NCI-H1436 (cell line): ENCODE measurements at places on chromosomes 5 and 9.

- no peak for DNase-seq
Observed at GRCh38 chr5:96001262-96001661, 39.6 kb upstream of the ELL2 start.

DNA sequence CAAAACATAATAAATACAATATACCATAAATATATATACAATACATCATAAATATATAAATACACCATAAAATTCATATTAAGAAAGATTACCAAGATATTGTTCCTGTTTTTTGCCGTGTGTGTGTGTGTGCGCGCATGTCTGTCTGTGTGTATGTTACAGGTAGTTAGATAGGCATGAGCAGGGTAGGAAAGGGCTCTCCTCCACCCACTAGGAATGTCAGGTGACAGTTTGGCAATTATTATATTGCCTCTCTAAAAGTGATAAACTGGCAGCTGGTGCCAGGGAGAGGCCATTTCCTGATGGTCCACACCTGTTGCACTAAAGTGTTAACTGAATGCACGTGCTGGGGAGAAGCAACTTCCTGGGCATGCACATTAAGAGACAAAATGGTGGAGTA, 232.8 kb downstream of the ADAMTS6 start:
- no peak for DNase-seq

DNA sequence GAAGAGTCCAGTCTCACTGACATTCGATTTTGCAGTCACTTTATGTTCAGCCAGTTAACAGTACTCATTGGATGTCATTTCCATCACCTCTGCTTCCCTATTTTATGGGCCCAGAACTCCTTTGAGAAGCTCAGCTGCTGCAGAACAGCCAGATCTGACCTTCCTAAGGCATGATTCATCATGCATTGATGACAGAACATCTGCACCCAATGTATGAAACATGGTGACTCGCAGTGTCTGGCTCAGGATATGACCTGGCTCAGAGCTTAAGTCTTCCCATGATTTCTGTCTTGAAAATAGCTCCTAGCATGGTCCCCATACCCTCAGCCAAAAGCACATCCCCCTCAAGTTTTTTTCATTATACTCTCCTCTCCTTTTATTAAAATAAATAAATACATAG, 92.6 kb upstream of the TRIM32 start:
- DNase-seq = no peak

DNA sequence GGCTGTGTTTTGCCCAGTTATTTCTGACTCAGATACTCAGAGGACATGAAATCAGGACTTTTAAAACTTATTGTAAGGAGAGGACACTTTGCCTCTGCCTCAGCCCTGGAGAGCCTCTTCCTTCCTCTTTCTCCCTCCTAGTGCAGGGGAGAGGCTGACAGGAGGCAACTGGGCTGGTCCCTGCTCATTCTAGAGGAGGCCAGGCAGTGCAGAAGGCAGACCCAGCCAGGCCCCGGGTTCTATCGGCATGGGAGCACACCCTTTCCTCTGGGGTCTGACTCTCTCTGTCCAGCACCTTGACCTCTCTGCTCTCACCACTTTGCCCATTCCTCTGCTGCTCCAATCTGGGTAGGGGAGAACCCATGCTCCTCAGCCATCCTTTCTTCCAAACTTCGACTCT, 16.0 kb upstream of the SMIM32 start:
- no peak for DNase-seq

DNA sequence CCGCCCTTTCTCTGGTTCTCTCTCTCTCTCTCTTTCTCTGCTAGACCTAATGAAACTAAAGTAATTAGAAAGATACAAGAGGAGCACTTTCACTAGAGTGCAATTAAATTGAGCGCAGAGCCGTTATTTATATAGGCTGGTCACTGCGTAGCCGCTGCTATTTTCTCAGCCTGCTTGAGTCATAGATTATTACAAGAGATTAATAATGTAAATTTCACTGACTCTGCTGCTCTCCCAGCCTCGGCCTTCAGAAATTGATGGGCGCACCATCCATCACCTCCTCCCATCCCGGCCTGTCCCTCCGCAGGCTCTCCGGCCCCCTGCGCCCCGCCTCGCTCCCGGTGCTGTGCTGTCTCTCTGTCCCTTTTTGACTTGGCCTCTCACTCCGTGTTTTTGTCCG, 268.0 kb upstream of the MVB12B start:
- DNase-seq = no peak

DNA sequence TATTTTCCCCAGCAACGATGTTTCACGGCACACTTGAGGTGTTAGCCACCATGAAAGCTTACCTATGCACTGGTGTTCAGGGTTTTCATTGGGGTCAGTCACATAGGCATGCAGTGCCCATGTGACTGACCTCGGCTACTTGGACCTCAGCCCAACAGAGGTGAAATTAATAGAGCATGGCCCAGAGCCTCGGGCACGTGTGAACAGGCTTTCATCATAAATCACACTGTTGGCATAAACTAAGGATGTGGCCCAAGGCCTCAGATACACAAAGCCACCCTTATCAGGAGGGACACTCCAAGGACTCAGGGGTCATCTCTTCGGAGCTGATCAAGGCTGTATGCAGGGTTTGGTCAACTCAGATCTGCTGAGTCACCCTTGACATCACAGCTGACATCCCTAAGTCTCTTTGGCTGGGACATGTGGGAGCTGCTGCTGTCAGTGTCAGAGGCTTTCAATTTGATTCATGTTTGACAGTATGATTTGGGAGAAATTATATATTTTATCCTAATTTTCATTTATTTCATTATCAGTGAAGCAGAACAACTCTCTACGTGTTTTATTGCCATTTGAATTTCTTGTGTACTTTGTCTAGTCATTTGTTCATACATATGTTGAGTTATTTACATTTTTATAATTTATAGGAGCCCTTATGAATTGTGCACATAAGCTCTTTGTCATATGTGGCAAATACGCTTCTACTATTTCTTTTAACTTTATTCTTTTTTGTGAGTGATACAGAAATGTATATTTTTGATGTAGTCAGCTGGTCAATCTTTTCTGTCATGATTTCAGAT, 59.7 kb upstream of the ANKRD33B start:
- no peak for DNase-seq

GRCh38 chr5:140041492-140042392, 1.4 kb downstream of the NRG2 start:
- no peak for DNase-seq

DNA sequence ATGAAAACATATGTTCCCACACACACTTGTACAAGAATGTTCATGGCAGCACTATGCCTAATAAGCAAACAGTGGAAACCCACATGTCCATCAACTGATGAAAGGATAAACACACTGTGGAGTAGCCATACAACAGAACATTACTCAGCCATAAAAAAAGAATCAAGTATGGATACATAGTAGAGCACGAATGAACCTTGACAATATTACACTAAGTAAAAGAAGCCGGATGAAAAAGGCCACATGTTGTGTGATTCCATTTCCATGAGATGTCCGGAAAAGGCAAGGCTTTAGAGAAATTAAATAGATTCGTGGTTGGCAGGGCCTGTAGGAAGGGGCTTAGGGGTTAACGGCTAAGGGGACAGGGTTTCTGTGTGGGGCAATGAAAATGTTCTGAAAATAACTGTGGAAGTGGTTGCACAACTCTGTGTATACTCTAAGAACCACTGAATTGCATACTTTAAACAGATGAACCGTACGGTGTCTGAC, 51.4 kb downstream of the COL23A1 start:
- DNase-seq = no peak

DNA sequence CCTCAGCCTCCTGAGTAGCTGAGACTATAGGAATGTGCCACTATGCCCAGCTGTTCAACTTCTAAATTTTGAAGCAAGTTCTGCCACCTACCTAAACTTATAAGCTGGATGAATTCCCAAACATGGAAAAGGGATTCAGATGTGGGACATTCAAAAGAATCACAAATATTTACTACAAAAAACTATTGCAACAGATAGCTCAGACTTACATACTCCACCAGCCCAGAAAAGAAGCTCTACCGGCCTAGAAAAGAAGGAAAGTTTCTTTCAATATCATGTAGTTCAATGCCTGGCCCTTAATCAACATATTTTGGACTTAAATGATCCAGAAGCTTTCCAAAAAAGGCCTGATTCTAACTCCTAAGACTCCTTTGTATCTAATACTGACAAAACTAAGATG, 23.8 kb downstream of the SH3RF2 start:
- no peak for DNase-seq
